Mucosa of descending colon (tissue), 3 donors: ENCODE measurements at places on chromosomes 7 and 10.

DNA sequence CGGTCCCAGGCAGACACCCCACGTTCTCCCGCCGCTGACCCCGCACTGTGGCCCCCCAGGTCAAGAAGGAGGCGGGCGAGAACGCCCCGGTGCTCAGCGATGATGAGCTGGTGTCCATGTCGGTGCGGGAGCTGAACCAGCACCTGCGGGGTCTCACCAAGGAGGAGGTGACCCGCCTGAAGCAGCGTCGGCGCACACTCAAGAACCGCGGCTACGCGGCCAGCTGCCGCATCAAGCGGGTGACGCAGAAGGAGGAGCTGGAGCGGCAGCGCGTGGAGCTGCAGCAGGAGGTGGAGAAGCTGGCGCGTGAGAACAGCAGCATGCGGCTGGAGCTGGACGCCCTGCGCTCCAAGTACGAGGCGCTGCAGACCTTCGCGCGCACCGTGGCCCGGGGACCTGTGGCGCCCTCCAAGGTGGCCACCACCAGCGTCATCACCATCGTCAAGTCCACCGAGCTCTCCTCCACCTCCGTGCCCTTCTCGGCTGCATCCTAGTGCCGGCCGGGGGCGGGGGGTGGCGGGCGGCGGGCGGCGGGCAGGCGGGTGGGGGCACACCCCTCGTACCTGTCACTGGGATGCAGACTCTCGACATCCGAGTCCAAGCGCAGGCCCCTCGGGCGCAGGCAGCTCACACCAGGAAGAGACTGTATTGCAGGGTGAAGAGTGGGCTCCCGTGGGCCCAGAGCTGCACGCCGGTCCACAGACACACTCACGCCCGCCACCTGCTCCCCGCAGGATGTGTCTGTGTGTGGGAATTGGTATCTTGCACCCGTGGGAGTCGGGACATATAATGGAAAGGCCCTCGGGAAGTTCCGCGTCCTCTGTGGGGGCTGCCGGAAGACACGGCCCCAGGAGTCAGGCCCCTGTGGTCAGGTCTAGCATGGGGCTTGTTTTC, 9.6 kb downstream of the MAFK start:
- no peak for DNase-seq

GRCh38 chr10:29861811-29862505, 197.4 kb downstream of the JCAD start:
- no peak for DNase-seq

DNA sequence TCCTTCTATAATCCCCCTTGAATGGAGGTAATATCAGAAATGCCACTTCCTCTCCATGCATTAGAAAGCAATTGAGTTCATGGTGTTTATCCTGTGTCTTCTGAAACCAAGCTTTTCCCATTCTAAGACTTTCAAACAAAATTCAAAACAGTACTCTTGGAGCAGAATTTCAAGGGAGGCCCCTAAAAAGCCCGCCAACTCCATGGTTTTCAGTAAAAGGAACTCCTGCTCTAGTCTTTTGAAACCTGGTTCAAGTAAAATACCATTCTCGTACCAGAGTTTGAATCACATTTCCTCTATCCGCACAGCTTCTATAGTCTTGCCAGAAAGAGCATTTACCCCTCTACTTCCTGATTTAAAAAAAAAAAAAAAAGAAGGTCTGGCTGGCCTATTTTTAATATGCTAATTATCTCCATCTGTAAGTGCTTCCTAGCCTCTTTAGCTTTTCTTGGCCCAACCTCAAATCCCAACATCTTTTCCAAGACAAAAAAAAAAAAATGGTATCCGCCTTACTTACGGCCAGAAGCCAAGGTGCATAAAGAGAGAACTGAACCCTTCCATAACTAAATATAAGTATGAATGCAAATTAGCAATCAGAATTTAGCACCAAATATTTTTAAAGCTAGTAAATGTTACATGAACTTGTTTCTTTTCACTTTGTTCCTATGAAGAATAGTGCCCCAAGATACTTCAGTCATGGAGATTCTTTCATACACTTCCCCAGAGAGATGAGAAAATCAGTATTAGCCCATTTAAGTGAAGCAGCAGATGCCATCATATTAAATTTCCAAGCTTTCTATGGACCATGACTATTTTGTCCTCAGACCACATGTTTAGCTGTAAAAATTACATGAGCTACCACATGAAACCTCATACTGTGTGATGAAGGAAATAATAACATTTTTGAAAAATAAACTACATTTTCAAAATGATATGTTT, 199.9 kb upstream of the FAM3C start:
- no peak for DNase-seq

GRCh38 chr10:69333205-69333604, 54.9 kb downstream of the HK1 start:
- no peak for DNase-seq
